ENCODE measurements at places on chromosomes 16 and 17.

- no peak for DNase-seq
Observed at GRCh38 chr16:66516509-66516807, 33.5 kb downstream of the TK2 start.

DNA sequence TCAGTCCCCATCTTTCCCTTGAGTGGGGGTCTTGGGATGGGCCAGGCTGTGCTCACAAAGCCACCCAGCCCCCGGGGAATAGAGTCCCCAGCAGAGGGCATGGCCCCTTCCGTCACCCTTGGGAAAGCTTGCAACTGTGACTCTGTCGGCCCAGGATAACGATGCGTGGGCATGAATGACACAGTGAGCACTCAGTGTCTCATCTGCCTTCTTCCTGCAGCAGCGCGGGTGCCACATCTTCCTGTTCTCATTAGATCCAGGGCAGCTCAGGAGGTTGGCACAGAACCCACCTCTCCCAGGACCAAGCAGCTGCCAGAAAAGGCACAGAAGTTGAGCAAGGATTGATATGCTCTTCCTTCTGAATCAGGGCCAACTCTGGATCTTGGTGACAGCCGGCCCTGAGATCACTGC lies 84.7 kb downstream of the MRC2 start:
- DNase-seq: no peak

DNA sequence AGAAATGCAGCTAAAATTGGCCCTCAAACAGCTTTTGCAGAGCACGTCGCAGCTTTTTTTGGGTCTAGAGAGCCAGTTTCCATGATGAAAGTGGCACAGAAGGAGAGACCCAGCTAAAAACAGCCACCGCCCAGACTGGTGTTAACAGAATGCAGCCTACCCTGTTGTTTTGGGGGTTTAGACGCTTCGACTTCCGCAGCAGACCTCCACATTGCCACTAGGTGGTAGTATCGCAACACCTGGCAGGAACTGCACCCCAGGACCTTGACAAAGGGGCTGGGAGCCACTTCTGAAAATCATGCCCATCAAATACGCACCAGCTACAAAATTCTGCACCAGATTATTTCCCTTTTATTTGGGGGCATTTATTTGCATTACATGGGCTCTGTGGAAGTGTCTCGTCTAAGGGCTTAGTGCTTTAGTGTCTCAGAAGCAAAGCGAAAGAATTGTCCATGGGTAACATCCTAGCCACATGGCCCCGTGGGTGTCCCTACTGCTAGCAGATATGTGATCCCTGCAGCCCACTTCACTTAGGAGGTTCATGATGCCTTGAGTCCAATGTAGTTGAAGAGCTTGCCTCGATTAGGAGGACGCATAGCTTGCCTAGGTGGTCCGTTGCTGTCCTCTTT lies 167.1 kb downstream of the HAPSTR1 start:
- DNase-seq: no peak

DNA sequence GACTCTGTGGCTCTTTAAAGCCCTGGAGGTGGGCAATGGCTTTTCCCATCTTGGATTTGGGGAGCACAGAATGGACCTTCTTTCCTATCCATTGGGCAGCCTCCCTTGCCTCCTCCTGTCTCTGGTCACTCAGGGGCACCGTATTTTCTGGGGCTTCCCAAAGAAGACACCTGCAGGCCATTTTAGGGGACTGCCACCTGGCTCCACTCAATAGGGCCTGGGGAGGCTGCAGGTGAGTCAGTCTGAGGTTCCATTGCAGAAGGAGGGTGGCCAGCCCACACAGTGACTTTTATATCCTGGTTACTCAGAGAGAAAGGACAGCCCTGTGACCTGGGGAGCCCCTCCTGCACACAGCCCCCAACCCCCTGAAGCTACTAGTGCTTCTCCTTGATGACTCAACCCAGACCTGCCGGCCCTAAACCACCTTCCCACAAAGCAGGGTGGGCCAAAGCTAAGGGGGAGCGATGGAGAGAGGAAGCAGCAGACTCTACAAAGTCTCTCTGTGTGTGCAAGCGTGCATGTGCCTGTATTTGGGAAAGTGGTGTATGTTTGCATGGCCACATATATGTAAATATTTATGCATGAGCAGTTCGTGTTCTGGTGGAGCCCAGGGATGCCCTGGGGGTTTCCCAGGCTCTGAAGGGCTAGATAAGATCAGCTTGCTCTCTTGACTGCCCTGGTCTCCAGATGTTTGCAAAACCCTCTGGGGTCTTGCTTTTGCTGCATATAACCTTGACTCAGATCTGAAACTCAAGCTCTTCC lies 5.0 kb downstream of the CX3CL1 start:
- DNase-seq: peak; percentile 58

GRCh38 chr16:1089439-1089821 lies 6.6 kb downstream of the C1QTNF8 start:
- no peak for DNase-seq

GRCh38 chr17:16407911-16408588 lies 7.3 kb upstream of the TRPV2 start:
- DNase-seq: no peak

DNA sequence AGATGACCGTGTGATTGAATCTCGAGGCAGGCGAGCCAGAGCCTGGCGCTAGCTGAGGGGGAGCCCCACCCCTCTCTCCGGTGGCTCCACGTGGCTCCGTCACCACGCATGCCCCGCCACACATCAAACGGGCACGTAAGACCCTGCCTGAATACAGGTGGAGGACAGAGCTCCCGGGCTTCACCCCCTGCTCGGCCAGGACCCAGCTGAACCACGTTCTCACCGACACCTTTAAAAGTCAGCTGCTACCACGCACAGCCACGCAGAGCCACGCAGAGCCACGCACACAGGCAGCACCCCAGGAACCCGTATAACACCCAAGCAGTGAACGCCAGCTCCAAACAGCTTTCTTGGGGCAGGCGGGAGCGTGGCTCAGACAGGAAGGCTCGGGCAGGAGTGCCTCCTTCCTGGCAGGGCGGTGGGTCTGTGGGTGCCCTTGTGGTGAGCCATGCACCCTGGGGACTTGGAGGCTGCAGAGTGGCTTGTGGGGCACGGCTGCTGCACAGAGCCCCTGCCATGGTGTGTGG lies 4.4 kb downstream of the TMEM204 start:
- no peak for DNase-seq

- DNase-seq: peak; percentile 83
Observed at GRCh38 chr17:48127371-48128051, 19.9 kb downstream of the SNX11 start.

DNA sequence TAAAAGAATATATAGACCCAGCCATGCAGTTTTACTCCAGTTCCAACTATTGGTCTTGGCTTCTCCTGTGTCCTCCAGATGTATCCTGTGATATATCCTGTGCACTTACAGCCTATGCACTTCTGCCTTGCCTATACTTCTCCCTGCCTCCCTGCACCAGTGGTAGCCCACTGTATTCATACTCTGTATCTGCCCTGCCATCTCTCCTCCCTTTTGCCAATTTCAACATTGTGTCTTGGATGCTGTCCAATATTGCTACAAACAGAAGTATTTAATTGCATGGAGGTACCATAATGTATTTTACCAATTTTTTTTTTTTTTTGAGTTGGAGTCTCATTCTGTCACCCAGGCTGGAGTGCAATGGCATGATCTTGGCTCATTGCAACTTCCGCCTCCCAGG lies 242.7 kb downstream of the HAPSTR1 start:
- no peak for DNase-seq

GRCh38 chr17:752620-753219 lies 656 bp upstream of the GEMIN4 start:
- no peak for DNase-seq

DNA sequence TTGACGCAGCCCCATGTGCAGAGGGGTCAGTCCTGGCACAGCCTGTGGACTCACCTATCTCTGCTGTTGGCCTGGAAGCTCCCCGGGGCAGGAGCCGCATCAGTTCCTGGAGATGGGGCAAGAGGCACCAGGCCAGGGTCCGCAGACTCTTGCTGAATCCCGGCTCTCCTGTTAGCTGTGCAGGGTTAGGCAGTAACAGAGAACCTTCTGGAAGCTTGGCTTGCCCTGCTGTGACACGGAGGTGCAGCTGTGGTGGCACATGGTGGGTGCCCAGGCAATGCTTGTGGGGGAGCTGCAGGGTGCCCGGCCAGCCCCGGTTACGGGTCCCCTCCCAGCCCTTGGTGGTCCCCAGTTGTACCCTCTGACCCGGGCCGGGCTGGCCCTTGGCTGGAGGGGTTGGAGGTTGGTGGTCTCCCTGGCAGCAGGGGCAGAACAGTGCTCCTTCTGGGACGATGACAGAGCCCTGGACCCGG lies 26.0 kb upstream of the ZNF469 start:
- no peak for DNase-seq

DNA sequence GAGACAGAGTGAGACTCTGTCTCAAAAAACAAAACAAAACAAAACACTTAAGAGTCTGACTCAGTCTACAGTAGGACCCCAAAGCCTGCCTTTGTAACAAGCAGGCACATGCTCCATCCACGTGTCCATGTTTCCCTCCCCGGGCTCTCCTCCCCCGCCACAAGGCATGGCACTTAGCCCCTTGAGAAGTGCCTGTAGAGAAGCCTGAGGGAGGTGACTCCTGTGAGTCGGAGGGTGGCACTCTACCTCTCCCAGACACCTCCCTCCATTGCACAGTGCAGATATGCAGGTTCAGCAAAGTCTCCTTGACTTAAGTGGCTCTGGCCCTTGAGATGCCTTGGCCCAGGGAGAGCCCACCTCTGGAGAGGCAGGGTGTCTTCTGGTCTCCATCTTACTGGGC lies 6.8 kb downstream of the FHOD1 start:
- peak; percentile 65 for DNase-seq

GRCh38 chr16:2432286-2432685 lies 3.0 kb downstream of the CCNF start:
- DNase-seq: no peak

- no peak for DNase-seq
Observed at GRCh38 chr17:4054446-4054845, 88.4 kb downstream of the ZZEF1 start.

GRCh38 chr17:27230996-27231395 lies 62.9 kb upstream of the WSB1 start:
- DNase-seq: no peak

DNA sequence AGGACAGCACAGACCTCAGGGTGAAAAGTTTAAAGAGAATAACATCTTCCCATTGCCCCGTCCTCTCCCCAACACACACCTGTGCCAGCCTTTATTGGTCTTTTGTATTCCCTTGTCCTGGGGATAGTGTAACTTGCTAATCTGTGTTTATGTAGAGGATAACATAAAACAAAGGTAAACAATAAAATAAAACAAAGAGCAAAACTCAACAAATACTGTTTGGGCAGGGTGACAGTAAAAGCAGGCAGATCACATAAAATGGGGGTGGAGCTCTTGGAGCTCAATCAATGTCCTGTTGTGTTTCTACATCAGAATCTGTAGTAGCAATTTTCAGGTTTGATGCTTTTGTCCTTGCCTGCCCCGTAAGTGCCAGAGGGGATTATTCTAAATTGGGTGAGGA lies 1939.7 kb downstream of the TP53TG3F start:
- DNase-seq: no peak

DNA sequence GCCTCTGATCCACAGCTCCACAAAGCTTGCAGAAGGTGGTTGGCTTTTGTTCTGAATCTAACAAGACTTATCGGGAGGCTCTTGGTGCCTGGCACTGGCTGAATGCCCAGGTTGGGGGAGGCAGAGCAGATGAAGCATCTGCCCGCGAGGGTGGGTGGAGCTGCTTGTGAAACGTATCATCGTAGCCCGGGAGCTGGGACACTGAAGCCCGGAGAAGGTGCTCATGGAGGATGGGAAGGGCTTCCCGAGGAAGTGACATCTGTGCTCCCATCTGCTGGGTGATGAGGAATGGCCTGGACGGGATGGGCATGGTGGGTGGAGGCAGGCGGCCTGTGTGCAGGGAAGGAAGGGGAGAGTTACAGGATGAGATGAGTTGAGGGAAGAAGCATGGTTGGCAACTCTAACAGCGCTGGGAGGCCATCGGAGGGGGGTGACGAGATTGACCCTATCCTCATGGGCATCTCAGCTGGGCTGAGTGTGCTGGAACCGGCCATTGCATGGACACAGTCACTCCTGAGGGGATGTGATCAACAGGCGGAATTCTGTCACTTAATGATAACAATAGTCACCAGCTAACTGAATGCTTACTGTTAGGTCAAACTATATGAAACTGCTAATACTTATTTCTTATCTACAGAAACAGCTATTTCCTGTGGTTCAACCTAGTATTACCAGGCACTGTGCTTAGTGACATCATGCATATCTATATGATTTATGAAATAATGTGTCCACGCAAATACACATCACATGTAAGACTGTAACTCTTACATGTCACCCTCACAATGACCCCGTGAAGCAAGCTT lies 102.7 kb downstream of the ABCC6 start:
- DNase-seq: no peak

GRCh38 chr17:40460968-40461731 lies 17.9 kb downstream of the IGFBP4 start:
- DNase-seq: no peak

DNA sequence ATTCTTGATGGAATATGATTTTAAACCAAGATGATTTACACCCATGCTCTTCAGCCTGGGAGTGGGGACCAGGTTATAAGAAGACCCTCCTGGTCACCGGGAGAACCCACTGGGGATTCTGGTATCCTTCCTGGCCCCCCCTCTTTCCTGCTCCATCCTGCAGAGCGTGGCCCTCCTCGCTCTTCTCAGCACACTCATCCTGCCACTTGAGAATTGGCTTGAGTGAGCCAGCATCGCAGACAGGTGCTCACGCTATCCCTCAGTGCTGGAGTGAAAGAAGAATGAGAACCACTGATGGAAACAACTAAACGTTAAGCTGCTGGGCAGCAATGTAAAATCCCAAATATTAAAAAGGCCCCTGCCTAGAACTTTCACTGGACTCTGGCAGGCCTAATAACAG lies 98.0 kb downstream of the CYTH1 start:
- DNase-seq: no peak

GRCh38 chr17:7260651-7261378 lies 1.5 kb downstream of the CLDN7 start:
- no peak for DNase-seq

- DNase-seq: no peak
Observed at GRCh38 chr17:6392609-6393350, 42.1 kb downstream of the AIPL1 start.

- peak; percentile 4 for DNase-seq
Observed at GRCh38 chr16:1309888-1310831, 724 bp downstream of the UBE2I start.

GRCh38 chr17:2083613-2084035 lies 28.7 kb downstream of the HIC1 start:
- DNase-seq: no peak

DNA sequence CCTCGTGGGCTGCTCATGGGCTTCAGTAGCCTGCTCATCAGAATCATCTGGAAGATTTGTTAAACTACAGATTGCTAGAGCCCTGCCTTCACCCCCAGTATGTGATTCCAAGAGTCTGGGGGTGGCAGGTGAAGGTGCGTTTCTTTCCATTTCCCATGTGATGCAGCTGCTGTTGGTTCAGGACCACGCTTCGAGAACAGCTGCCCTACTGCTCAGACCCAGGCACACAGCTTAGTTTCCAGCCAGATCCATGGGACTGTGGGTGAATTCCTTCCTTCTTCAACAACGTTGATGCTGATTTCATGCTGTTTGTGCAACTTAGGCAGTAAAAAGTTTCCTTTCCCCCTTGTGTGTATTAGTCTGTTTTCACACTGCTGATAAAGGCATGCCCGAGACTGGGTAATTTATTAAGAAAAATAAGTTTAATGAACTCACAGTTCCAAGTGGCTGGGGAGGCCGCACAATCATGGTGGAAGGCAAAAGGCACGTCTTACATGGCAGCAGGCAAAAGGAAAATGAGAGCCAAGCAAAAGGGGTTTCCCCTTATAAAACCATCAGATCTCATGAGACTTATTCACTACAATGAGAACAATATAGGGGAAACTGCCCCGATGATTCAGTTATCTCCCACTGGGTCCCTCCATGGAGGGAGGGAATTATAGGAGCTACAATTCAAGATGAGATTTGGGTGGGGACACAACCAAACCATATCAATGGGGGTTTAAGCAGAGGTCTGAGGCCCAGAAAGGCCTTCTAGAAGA lies 159.2 kb downstream of the XYLT1 start:
- no peak for DNase-seq
